GM12864 (cell line): ENCODE measurements at places on chromosomes 1 and 21.

- no peak for DNase-seq
Observed at GRCh38 chr21:34771512-34772028, 102.8 kb downstream of the CLIC6 start.

GRCh38 chr1:91742848-91743292 lies 143.1 kb downstream of the TGFBR3 start:
- no peak for DNase-seq

GRCh38 chr1:32985226-32985625 lies 20.6 kb upstream of the RNF19B start:
- DNase-seq, result no peak

DNA sequence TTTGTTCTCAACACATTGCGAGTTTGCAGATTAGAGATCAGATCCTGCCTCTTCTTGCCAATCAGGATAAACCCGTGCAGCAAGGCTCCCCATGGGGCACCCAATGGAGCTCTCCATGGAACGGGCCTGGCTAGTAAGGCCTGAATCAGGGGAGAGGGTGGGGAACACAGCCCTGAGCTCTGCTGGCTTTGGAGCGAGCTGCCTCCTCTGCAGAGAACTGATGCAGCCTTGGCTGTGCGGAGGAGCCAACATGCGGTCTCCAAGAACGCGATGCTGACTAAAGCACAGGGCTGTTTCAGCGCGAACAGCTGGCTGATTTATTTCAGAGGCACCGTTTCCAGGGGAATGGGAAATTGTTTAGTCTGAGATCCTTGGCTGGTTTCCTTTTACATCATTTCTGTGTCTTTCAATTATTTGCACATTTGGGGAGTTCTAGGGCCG lies 139.7 kb downstream of the TSEN15 start:
- DNase-seq, result no peak

GRCh38 chr1:17874710-17875109 lies 119.6 kb downstream of the ACTL8 start:
- no peak for DNase-seq

GRCh38 chr1:243287123-243287460 lies 31.3 kb downstream of the SDCCAG8 start:
- DNase-seq, result no peak

DNA sequence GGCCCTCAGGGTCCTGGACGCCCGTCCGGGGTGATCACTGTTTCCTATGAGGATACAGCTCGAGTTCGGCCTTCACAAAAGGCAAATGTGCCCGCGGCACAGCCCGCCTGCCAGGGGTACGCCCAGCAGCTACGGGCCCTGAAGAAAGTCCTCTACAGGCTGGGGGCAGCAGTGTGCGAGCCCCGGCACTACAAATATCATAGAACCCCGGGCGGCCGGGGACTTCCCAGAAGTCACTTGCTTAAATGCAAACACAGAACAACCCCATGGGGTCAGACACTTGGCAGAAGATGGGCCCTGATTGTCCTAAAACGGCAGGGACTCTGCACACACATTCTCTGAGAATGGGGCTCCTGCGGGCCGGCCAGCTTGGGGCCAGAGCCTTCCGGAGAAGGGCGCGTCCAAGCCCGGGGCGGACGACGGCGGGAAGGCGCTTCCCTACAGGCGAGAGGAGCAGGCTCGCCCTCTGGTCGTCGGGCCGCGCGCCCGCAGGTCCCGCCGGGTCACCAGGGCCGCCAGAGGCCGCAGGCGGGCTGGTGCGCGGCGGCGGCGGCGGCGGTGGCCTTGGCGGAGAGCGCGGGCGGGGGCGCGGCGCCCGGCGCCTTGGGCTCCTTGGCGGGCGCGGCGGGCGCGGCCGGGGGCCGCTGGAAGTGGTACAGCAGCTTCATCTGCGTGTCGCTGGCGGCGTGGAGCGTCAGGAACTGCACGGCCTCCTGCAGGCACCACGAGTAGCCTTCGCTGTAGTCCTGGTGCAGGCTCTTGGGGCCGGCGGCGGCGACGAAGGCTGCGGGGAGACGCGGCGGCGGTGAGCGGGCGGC lies 888 bp downstream of the HES5 start:
- DNase-seq, result no peak
